ENCODE measurements at places on chromosomes 11 and 22.
A peak's percentile ranks its signal among the peaks of the same experiment; 100 is the strongest.

DNA sequence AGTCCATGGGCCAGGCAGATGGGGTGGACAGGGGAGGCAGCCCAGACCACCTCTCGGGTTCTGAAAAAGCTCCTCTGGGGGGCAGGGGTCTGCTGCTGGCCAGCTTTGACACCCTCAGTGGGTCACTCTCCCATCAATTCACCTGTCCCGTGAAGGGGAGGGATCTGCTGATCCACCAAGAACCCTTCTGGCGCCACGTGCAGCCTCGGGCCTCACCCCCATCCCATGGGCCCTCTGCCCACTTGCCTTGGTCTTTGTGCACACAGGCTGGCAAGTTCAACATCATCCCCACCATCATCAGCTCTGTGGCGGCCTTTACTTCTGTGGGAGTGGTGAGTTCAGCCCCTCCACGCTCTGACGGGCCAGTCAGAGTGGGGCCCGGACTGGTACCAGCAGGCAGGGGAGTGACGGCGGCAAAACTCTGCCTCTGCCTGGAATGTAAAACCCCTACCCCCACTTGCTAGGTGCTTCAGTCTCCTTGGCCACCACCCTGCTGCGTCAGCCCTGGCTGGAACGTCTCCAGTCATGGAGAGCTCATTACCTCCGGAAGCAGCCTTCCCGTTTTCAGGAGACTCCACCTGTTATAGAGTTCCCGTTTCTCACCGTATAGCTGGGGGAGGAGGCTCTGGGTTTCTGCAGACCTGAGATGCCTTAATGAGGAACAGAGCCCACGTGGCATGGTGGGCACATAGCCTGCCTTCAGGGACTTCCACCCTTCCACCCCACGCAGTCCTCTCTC, 12.7 kb downstream of the PRG3 start:
- no peaks in the 10 kb centered on the region for H3K27me3 ChIP-seq
- H3K4me1 ChIP-seq, result peaks cover 3% of the 10 kb centered on the region
- no peak for DNase-seq
- no peak overlapping the region for H3K27ac ChIP-seq
- no peak overlapping the region for H3K4me3 ChIP-seq
- no peaks in the 10 kb centered on the region for H3K36me3 ChIP-seq

DNA sequence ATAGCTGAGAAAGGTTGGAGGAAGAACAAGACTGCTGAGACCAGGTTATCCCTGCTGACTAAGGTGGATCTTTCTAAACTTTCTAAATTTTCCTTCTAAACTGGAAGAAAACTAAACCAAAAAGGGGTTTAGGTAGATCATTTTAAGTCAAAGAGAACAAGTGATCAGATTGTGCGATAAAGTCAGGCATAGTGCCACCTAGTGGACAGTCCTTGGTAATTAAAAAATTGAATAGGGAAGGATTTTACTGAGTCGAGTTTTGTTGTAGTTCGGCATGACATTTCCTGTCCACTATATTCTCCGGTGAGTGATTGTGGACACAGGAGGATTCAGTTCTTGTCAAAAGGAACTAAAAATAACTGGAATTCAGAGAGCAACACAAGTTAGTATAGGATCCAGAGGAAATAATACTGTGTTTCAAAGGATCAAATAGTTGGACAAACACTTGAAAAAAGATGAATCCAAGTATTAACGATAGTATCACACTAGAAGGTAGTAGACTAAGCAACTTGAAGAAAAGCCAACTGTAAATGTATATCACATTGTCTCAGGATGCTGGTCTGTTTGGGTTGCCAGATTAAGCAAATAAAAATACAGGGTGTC, 1236.4 kb downstream of the FAM181B start:
- no peaks in the 10 kb centered on the region for H3K4me1 ChIP-seq
- H3K27ac ChIP-seq, result no peak overlapping the region
- H3K4me3 ChIP-seq, result no peak overlapping the region
- no peaks in the 10 kb centered on the region for H3K36me3 ChIP-seq

GRCh38 chr11:69947059-69947792, 128.0 kb upstream of the FGF3 start:
- H3K4me3 ChIP-seq, result no peak overlapping the region
- no peaks in the 10 kb centered on the region for H3K4me1 ChIP-seq
- H3K36me3 ChIP-seq, result no peaks in the 10 kb centered on the region
- DNase-seq, result no peak
- peaks cover 33% of the 10 kb centered on the region for H3K27me3 ChIP-seq
- no peak overlapping the region for H3K27ac ChIP-seq

GRCh38 chr11:61972672-61973475, 5.4 kb upstream of the FTH1 start:
- no peaks in the 10 kb centered on the region for H3K27me3 ChIP-seq
- H3K4me1 ChIP-seq, result peaks cover 84% of the 10 kb centered on the region
- H3K4me3 ChIP-seq, result peak overlapping the region; percentile 37

DNA sequence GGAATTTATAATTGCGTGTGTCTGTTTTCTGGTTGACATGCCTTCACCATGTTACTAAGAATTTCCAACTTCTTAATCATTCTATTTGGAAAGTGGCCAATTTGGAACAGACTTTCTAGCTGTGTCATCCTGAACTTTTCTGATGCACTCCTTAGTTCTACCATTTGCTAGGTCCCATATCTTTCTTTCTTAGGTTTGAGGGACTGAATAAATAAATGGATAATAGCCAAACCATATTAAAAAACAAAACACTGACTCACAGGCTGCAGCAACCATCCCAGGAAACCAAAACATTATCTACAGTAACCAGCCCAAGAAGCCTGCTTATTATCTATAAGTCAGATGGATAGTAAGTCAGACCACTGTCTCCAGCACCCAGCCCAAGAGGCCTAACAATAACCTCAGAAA, 57.5 kb upstream of the PLET1 start:
- H3K27me3 ChIP-seq, result no peaks in the 10 kb centered on the region
- H3K4me3 ChIP-seq, result no peak overlapping the region
- no peak for DNase-seq

DNA sequence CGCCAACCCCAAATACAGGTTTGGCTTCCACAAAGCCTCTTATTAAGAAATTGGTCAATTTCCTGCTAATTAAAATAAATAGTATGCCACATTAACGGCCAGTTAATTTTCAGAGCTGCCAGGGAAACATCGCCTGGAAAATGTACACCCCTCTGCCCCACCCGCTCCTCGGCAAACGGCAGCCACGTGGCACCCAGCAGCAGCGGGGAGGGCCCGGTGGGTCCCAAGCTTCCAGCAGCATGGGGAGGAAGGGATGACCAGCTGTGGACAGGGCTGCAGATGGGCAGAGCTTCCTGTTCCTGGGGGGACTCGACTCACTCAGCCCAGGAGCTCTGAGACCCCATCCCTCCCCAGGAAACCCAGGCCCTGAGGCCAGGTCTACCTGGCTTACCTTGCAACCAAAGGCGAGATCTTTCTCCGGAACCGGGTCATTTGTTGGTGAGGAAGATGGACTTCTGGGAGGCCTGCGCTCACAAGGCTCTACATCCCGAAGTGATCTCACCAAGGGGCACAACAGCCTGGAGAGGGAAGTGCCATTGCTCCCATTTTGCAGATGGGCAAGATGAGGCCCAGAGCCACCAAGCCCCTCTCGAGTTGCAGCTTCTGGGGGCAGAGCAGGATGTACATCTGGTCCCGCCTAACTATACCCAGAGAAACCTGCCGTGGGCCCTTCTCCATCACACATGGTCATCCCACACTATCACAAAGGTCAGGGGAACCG, 68.3 kb downstream of the IGLL1 start:
- H3K4me1 ChIP-seq, result no peaks in the 10 kb centered on the region
- no peak overlapping the region for H3K27ac ChIP-seq
- H3K36me3 ChIP-seq, result no peaks in the 10 kb centered on the region

DNA sequence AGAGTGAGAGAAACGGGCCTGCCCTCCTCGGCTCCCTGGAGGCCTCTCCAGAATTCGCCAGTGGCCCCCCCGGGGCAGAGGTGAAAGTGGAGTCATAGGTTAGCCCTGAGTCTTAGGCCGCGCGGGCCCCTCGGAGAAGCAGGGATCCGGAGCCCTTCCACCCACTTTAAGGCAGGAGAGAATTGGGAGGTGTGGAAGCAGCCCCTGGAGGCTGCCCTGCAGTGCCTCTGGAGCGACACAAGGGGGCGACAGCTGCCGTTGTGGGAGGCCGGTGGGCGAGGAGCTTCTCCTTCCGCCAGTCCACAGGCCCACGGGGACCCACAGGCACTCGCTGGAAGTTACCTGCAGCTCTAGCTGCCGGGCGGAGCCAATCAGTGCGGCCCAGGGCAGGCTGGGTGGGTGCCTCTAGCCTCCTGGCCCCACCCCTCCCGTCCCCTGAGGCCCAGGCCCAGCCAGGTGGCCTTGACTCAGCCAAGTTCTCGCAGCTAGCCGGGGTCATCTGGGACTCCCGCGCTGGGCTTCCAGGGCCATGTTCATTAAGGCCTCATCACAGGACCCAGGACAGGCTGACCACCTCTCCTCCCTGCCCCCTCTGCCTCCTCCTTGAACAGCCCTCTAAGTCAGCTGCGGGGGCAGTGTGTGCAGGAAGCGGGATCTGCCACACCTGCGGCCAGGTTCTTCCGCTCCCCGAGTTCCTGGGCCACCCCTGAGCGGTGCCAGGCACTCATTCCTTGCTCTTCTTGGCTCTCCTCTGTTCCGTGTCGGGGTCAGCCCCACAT, 5.0 kb downstream of the DGKZ start:
- H3K4me1 ChIP-seq, result peaks cover 76% of the 10 kb centered on the region
- DNase-seq, result no peak
- H3K27ac ChIP-seq, result peak overlapping the region; percentile 69
- no peaks in the 10 kb centered on the region for H3K27me3 ChIP-seq
- peak overlapping the region; percentile 13 for H3K4me3 ChIP-seq

DNA sequence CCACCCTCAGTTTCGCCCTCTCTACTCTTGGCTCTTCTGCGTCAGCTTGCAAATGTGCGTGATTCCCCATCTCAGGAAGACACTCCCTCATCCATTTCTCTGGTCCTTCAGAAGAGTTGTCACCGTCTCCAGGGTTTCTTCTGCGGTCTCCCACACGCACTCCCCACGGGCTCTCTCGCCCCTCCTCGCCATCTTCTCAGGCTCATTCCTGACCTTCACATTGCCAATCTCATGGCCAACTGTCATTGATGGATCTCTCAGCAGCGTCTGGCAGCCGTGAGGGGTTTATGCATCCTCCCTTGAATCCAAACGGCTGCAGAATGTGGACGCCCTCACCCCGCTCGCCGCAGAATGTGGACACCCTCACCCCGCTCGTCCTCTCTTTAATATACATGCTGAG, 10.5 kb downstream of the SYNGR1 start:
- H3K4me1 ChIP-seq, result peaks cover 80% of the 10 kb centered on the region
- no peak for DNase-seq
- H3K27ac ChIP-seq, result peak overlapping the region; percentile 63
- H3K4me3 ChIP-seq, result no peak overlapping the region

GRCh38 chr22:17978027-17978426, 46.3 kb downstream of the MICAL3 start:
- no peak overlapping the region for H3K27ac ChIP-seq
- no peak for DNase-seq
- H3K27me3 ChIP-seq, result no peaks in the 10 kb centered on the region
- no peak overlapping the region for H3K4me3 ChIP-seq
- peaks cover 17% of the 10 kb centered on the region for H3K4me1 ChIP-seq

DNA sequence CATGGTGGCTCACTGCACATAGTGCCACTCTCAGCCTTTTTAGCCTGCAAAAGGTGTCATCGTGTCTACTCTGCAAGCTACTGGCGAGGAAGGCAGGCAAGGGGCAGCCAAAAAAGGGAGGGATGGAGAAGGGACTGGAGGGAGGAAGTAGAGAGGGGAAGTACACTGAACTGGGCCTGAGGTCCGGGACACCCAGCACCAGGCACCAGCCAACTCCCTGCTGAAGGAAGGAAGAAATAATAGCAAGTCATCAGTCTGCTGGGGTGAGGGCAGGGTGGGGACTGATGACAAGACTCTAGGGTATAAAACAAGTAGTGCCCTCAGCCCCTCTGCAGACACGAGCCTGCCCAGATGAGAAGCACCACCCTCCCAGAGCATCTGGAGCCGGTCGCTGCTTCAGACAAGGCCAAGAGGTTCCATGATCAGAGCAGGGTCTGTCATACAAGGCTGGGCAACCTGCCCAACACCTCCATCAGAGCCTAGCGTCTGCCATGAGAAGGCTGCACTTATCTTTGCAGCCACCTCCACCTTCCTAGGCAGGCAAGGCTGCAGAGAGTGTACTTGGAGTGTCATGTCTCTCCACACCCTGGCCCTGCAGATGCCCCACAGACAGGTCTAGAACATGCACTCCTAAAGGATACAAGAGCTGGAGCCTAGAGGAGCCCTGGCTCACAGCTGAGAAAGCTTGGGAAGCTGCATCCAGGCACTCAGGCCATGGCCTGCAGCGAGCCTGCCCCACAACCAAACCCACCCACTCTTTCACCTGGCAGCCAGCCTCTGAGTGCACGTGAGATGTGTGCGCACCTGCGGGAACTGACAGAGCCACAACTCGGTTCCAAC, 9.0 kb upstream of the COMT start:
- peaks cover 12% of the 10 kb centered on the region for H3K4me1 ChIP-seq
- no peaks in the 10 kb centered on the region for H3K27me3 ChIP-seq
- peaks cover 4% of the 10 kb centered on the region for H3K36me3 ChIP-seq

DNA sequence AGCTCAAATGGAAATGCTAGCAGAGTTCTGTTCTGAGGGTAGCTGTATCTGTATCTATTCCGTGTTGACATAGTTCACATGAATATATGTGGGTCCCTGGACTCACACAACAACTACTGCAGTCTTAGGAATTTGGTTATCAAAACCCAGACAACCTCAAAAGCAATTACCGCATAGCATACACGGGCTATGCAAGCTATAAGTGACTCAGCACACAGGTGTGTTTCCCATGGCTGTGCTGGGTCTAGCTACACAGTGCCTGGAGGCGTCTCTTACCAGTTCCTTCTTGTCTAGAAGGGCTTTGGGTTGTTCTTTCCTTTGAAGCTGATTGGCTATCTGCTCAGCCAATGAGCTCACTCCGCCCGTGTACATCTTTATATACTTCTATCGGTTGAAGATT, 98.2 kb upstream of the BID start:
- no peak for DNase-seq
- H3K27ac ChIP-seq, result peak overlapping the region; percentile 73
- peaks cover 12% of the 10 kb centered on the region for H3K4me1 ChIP-seq
- no peaks in the 10 kb centered on the region for H3K27me3 ChIP-seq
- peaks cover 58% of the 10 kb centered on the region for H3K36me3 ChIP-seq
- H3K4me3 ChIP-seq, result no peak overlapping the region

DNA sequence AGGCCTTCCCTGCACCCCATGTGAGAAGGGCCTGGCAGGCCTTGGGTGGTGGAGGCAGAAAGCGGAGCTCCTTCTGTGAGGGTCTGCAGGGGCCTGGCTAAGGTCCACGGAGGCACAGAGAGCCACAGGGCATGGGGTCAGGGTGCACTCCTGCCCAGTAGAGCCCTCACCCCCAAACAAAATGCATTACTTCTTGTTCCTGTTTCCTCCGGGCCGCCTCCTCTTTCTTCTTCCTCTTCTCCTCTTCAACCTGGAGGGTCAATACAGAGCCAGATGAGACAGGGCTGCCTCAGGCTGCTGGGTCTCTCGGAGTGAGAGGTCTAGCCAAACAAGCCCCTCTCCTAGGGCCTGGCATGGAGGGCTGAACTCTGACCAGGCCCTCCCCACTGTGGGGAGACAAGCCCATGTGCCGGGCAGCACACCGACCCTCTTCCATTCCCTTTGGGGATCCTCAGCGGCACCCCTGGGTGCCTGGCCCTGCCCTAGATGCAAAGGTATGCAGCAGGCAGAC, 10.3 kb upstream of the NAP1L4 start:
- peaks cover 71% of the 10 kb centered on the region for H3K36me3 ChIP-seq
- no peaks in the 10 kb centered on the region for H3K27me3 ChIP-seq
- H3K4me1 ChIP-seq, result peaks cover 47% of the 10 kb centered on the region
- H3K27ac ChIP-seq, result no peak overlapping the region

Data from suprapubic skin (tissue), 4 donors.